Glutamatergic neuron (in vitro differentiated cells): ENCODE measurements at places on chromosomes 2 and 18.
A peak's percentile ranks its signal among the peaks of the same experiment; 100 is the strongest.

DNA sequence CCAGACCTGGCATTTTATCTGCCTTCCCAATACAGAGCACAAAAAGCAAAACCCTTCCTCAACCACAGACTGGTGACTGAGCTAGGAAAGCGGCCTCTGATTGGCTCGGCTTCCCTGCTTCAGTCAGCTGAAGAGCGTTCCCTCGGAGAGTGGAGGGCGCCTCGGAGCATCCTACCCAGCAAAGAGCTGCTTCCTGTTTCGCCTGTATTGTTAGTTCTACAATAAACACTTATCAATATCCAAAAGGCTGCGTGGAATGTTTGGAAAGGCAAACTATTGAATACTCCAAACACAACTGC is 125.0 kb downstream of the CACNB4 start:
- peak; percentile 65 for DNase-seq

DNA sequence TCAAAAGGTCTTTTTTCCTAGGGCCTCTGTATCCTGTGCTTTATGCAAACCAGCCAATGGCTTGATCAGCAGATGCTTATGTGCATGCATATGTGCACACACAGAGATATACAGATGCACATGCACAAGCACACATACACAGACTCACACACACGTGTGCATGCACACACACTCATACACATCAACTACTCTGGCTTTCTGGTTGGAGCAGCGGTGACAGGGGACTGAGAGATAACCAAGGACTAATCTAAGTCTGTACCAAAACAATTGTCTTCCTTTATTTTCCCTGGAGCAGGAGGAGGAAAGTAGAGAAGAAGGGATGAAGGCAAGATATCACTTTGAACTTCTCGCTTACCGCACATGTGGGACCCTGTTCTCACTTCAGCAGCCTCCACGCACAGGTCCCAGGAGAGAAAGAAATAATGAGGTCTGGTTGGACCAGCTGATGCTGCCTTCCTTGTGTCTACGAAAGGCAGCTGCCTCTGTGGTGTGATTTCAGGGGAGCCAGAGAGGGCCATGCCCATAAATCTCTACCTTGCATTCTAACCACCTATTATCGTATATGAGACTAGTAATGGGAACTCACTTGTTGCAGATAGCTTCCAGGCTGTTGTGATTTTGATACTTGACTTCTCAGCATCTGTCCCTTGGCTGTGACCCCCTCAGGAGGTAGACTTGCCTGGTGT is 338.0 kb downstream of the EN1 start:
- no peak for DNase-seq

DNA sequence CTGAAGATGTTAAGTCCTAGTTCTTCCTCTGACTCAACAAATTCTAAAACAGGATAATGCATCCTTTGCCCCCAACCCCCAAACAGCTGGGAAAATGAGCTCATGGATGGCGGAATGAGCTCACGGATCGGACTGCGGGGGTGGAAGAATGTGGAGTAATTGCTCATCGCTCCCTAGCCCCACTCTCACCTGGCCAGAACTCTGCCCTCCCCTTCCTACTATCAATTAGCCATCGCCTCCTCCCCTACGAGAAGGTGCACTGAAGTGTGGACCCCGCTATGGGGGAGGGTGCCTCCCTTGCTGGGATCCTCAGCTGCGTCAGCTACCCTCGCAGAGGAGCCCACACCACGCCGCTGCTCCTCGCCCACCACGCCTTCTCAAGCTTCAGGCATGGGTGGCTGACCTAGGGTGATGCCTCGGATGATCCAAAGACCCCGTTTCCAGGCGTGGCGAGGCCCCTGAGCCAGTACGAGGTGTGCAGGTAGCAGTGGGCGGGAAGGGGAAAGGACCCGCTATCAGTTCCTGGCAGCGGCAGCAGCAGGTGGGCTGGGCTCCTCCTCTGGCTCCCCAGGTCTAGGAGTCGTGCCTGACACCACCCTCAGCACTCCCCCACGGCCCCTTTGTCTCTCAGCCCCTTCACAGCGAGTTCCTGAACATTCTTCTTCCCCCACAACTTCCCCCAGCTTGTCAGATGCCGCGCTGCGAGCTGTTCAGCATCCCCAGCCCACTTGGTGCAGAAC is 82.1 kb upstream of the POMC start:
- peak; percentile 24 for DNase-seq

DNA sequence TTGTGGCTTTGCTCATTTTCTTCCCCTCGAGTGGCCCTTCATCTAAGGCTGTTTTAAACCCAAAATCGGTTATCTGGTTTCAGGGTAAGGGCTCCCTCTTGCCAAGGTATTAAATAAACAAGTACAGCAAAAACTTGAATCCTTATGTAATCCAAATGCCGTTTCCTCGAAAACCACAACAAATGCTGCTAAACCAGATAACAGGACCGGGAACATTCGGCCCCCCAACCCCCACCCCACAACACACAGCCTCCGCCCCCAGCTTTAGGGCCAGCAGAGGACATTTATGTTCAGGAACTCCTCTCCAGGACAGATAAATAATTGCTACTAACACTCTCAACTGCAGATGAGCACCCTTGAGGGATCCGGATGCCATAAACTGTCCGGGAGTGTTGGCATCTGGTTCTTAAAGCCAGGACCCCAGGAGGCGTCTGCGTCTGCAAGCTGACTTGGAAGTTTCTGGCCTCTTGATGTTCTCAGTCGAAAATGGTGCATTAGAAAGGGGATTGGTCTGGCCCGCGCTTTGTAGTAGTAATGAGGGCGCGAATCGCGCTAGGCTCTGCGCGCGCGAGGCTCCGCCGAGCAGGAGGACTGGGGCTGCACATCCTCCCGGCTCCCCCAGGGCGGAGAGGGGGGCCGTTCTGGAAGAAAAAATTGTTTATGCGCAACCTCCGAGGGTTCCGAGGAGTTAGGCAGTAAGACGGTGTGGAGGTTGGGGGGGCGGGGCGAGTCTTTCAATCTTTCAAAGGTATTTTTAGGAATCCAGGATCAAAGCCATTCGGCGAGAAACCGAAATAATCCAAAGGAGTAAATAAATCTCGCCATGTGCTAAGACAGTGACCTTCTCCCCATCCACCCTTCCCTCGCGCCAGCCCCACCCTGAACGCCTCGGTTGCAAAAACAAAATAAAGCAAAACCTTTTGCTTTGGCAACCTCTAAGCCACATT is 3.9 kb upstream of the ID2 start:
- DNase-seq: peak; percentile 30

DNA sequence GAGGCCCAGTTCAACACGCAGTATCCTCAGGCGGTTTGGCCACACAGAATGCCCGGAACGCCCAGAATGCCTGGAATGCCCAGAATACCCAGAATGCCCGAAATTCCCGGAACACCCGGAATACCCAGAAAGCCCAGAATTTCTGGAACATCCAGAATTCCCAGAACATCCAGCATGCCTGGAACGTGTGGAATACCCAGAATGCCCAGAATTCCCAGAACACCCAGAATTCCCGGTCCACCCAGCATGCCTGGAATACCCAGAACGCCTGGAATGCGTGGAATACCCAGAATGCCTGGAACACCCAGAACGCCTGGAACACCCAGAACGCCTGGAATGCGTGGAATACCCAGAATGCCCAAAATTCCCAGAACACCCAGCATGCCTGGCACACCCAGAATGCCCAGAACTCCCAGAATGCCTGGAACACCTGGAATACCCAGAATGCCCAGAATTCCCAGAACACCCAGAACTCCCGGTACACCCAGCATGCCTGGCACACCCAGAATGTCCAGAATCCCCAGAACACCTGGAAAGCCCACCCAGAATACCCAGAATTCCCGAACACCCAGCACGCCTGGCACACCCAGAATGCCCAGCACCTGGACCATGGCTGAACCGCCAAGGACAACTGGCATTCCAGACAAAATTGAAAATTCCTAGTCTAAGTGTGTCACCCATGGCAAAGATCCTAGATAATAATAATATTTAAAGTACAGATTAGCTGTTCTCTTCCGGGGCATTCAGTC is 487.4 kb upstream of the SALL3 start:
- no peak for DNase-seq

DNA sequence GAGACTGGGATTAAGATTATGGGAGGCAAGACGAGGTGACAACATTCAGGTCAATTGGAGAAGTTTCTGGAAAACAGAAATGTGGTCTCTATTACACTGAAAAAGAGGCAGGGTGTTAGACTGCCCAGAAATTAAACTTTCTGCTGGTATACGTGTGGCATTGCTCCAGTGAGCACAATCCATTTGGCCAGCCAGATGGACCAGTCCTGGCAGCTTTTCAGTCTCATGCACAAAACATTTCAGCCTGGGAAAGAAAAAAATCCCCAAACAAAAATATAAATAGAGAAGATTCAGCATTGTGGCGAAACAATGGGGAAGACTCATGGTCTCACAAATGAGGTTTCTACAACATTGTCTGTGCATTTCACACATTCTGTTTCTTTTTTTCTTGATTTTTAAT is 113.9 kb downstream of the HNMT start:
- no peak for DNase-seq

DNA sequence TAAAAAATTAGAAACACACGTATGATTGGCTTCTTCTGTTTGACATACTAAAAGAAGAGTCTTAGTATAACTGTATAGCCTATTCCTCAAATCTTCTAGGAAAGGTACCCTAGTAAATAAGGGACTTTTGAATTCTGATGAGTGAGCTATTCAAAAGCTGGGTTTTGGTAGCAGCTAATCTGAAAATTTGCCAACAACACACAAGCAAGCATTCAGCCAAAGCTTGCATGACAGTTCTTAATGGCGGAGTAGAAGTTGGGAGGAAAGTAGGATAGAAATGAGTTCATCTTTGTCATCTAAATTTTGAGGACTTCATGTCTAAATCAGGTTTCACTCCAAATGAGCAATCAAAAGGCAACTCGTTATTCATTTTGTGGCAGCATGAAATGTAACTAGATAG is 813.0 kb downstream of the MBD2 start:
- no peak for DNase-seq

GRCh38 chr18:39946623-39947061 is 2008.4 kb upstream of the PIK3C3 start:
- no peak for DNase-seq

GRCh38 chr18:50696436-50696835 is 123.4 kb downstream of the MRO start:
- no peak for DNase-seq

GRCh38 chr18:3607309-3608098 is 157.5 kb downstream of the TGIF1 start:
- no peak for DNase-seq

DNA sequence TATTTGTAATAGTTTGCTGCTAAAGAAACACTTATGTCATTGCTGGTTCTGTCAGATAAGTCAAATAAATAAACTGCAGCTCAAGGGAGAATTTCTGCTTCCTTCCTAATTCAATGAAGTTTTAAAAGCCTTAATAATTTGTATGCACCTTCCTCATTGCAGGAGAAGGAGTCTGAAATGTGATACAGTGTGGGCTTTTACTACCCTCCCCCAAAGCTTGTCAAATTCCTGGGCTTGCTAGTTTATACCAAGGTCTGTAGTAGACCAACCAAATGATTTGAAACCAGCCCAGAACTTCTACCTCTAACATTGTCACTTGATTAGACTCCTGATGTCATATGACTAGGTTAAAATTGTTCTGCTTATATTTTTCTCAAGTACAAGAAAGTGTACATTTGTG is 131.8 kb downstream of the DTNA start:
- DNase-seq: no peak

GRCh38 chr18:25353080-25353479 is 1.1 kb upstream of the ZNF521 start:
- no peak for DNase-seq

DNA sequence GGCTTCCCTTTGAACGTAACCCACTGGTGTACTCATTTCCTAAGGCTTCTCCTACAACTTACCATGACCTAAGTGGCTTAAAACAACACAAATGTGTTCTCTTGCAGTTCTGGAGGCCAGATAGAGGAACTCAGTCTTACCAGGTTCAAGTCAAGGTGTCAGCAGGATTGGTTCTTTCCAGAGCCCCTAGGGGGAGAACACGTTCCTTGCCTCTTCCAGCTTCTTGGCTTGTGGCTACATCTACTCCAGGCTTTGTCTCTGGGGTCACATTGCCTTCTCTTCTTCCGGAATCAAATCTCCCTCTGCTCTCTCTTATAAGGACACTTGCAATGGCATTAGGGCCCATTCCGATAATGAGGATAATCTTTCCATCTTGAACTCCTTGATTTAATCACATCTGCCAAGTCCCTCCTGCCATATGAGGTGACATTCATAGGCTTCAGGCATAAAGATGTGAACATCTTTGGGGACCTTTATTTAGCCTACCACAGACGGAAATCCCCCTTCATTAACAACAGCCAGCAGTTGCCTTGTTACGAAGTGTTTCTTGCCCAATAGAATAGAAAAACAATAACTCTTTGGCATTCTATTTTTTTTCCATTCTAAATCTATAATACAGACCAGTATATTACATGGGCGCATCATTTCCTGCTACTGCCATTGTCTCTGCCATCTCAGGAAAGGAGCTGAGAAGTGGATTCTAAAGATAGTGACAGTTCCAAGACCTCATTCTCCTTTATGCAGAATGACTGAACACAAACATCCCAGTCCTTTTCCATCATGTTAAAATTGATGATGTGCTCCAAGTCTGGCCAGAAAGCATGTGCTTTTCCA is 362.0 kb downstream of the ZNF521 start:
- no peak for DNase-seq

- peak; percentile 83 for DNase-seq
Measured at GRCh38 chr2:16507655-16508489, 157.8 kb downstream of the CYRIA start.

GRCh38 chr2:171557363-171557762 is 35.1 kb downstream of the CYBRD1 start:
- no peak for DNase-seq

DNA sequence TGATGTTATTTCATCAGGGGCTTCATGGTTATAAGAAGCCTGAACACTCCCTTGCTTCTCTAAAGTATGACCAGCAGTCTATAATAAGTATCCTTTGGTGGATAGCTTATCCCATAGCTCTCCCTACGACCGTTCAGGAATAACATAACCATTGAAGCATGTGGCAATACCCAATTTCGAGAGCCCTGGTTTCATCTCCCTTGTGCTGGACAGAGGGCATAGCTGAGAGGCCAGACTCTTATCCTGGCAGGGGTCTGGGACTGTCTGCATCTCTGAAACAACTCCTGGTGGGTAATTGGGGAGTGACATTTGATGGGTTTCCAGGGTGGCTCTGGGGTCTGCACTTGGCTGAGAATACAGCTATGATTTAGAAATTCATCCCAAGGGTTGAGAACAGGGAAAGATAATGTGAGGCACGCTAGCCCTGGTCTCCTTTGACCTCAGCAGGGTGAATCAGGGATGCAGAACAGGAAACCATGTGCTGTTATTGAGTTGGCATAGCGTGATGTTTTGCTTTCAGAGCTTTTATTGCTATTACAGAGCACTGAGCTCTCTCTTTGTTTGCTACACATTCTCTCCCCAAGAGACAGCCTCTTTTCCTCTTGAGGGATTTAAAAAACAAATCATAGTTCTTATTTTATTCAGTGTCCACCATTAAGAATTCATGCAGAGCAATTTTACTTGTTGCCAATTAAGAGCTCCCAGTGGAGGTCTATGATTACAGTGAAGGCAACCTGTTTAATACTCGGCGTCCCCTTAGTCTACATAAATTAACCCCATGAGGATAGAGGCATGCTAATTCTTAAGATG is 274.5 kb downstream of the NCKAP5 start:
- no peak for DNase-seq
